ENCODE measurements at places on chromosomes 7 and 10.
A peak's percentile ranks its signal among the peaks of the same experiment; 100 is the strongest.

GRCh38 chr10:78852466-78853240, 216.1 kb upstream of the ZMIZ1 start:
- DNase-seq, result no peak

- DNase-seq, result no peak
Observed at GRCh38 chr7:44327981-44328380, 2.6 kb upstream of the CAMK2B start.

DNA sequence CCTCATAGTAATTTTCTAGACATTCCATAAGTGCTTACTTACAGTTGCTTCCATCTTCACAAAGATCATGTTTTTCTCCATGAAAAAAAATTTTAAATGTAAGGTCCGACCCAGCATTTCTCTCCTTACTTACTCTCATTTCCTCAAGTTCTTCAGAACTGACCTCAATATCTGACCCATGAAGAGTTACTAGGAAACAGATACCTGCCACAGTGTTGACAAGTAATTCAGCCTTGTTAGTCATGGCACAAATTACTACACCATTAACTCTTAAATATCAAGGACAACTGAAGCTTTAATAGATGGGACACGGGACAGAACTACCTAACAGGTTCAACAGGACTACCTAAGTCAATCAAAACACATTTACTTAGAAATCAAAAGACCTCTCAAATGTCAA, 316.2 kb downstream of the POM121L12 start:
- DNase-seq, result no peak

DNA sequence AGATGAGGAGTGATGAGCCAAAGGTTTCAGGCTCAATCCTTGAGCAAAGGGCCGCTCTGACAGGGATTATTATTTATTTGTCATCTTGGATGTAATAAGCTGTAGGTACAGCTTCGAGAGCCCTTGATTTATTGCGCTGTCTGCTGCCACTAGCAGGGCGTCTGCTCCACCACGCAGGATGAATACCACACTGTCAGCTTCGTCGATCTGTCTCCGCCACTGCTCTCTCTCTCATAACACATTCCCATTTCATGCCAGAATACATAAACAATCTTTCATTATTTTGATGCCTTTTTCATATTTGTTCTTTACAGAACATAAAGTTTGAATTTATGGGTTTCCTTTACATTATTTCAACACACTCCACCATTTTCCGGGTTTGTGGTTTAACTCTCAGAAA, 276.6 kb downstream of the LRMDA start:
- DNase-seq, result no peak

DNA sequence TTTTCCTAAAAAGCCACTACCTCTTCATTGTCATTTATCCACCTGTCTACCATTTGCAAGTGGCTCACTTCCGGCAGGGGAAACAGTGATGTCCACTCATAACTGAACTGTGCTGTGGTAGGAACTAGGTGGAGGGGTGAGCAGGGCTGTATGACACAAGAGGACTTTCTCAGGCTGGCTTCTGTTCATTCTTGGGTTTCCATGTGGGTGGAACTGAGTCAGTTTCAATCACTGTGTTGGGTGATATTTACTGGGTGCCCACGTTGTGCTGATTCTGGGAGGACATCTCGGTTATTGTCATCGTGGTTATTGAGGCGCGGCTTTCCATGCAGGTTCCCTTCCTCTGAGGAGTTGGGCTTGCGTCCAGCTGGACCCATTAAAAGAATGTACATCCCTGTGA, 38.8 kb downstream of the RAMP3 start:
- no peak for DNase-seq

GRCh38 chr7:128098629-128099028, 67.4 kb upstream of the LRRC4 start:
- DNase-seq, result no peak

- DNase-seq, result no peak
Observed at GRCh38 chr10:21764466-21765189, 230.6 kb downstream of the MLLT10 start.

DNA sequence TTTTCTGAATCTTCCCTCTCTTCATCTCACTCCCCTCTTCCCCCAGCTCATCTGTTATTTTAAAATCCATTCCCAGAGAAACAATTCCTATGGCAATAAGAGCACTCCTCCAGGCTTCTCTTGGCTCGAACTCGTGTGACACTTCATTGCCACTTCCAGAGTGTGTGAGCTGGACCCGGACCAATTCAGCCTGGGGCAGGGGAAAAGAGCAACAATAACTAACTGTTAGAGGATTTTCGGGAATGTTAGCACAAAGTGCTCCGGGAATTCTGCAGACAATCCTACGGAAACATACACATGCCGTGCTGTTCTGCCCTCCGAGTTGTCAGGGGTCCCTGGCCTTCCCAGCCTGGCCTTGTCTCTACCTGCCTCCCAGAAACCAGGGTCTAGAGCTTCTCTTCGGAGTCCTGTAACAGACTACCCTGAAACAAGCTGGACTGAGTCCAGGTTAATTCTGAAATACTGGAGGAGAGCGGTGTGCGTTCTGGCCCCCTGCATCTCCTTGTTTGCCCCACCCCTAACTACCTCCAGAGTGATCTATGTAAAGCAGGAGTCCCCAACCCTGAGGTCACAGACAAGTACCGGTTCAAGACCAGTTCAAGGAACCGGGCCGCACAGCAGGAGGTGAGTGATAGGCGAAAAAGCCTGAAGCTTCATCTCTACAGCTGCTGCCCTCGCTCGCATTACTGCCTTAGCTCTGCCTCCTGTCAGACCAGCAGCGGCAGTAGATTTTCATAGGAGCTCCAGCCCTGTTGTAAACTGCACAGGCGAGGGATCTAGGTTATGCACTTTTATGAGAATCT, 11.3 kb downstream of the COL26A1 start:
- peak; percentile 38 for DNase-seq

Measured in BJ (cell line).